HT-29 (cell line): ENCODE measurements at places on chromosomes 3 and 15.

- no peak for DNase-seq
Measured at GRCh38 chr15:43920254-43920600, 93.4 kb downstream of the WDR76 start.

- DNase-seq = no peak
Measured at GRCh38 chr3:43366885-43367284, 80.5 kb downstream of the SNRK start.

DNA sequence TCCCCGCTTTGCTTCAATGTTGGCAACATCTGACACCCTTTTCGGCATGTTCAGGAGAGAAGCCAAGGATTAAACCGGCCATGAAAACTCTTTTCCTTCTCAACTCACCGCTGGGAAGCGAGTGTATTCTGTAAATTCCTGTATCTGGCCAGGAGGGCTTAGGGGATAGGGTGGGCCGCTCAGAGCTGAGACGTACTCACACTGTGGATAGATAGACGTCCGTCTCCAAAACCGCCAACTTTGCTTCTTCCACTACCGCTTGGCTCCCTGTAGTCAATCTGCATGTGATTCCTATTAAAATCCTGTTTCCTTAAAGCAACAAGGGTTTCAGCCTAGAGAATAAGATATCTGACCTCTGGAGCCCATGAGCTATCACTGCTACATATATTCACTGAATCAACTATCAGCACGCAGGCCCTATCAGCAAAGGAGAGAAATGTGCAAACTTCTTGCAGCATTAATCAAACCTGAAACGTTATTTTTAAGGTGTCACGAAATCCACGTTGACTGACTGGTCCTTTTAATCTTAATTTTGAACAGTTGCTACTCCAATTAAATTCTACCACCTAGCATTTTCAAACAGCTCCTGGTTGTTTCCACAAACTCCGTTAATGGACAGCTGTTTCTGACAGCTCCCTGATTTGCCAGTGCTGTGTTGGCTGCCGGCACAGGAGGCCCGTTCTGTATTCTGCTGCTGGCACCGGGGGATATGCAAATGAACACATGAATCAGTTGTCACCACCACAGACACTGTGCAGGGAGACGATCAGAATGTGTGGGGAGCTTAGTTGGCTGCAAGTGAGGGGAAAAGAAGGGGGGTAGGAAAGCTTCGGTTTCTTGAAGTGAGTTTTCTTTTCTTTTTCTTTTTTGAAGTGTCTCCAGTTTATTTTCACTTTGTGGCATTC lies 438.9 kb upstream of the ARRDC4 start:
- no peak for DNase-seq

DNA sequence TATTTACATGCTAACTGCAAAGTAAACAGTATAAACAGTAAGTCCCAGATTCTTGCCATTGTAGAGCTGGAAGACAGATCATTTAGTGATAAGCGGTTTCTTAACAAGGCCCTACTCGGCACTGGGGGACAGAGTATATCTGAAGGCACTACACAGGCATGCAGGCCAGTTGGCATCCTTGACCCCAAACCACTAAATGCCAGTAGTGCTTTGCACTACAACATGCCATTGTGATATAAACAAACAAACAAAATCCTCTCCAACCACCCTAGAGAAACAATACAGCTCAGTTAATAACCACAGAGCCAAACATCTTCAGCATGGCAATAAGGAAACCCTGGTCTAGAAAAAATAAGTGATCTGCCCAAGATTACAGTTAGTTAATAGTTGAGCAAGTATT lies 5.3 kb downstream of the AQR start:
- DNase-seq = no peak

GRCh38 chr3:41598402-41599126 lies 363.3 kb downstream of the ULK4 start:
- DNase-seq = no peak

GRCh38 chr15:98422130-98422478 lies 226.2 kb upstream of the IGF1R start:
- DNase-seq = no peak

- no peak for DNase-seq
Measured at GRCh38 chr15:65551183-65551582, 20.9 kb downstream of the HACD3 start.

- no peak for DNase-seq
Measured at GRCh38 chr15:81492331-81492968, 118.4 kb upstream of the TMC3 start.

- no peak for DNase-seq
Measured at GRCh38 chr3:99698932-99699331, 60.5 kb downstream of the COL8A1 start.

- DNase-seq = peak; percentile 75
Measured at GRCh38 chr15:76206325-76206976, 104.8 kb downstream of the ETFA start.

DNA sequence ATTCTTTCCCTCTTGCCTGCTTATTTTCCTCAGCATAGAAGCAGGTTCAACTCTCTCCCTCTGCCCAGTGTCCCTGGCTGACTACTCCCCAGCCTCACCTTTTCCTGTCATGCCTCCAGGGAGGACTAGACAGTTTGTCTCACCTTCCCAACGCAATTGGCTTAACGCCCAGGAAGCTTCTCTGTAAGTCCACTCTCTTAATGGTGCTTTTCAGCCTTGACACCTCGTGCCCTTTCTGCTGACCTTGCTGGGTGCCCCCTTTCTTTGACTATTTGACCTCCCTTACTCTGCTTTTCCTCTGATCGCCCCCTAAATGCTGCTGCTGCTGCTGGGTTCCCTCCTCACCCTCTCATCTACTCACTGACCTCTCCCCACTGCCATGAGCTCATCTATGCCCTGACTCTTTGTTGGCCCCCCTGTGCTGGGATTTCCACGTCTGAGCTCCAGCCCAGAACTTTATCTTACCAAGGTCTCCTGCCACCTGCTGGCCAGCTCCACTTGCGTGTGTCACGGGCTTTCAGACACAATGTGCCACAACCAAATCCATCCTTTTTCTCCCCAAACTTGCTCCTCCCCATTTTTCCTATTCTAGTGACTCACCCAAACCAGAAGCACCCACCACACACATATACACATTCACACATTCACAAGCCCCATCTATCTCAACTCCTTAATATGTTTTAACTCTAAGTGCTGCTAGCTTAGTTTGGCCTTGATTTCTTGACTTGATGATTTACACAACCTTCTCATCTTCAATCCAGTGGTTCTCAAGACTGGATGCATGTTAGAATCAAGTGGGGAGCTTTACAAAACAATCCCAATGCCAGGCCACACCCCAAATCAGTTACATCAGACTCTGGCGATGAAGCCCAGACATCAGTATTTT lies 16.6 kb downstream of the EPB42 start:
- peak; percentile 66 for DNase-seq

DNA sequence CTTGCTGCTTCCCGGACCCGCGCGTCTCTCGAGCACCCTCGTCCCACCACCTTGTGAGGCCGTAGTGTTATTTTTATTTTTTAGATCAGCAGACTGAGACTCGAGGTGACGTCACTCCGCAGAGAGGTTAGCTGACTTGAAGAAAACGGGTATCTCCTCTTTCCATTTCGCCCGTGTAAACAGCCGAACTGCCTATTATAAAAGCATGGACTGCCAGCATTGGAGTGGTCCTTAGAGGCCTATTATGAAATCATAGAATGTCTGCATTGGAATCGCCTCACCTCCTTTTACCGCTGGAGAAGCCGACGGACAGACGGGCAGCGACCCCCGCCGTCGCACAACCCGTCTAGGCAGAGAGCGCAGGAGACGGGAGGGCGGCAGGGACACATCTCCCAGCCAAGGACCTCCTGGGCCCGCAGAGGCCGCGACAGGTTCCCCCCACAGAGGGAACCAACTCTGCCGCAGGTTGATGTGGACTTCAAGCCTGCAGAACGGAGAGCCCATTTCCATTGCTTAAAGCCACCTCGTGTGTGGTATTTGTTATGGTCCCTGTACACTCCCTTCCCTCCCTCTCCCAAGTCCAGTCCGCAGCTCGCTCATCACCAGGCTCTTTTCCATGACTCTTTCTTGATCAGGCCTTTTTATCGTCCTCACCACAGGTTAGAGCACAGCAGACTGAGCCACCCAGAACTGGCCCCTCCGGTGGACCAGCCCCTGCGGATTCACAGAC lies 540 bp upstream of the PPP1R2 start:
- no peak for DNase-seq

- peak; percentile 27 for DNase-seq
Measured at GRCh38 chr3:188948281-188948996, 223.3 kb upstream of the TPRG1 start.

DNA sequence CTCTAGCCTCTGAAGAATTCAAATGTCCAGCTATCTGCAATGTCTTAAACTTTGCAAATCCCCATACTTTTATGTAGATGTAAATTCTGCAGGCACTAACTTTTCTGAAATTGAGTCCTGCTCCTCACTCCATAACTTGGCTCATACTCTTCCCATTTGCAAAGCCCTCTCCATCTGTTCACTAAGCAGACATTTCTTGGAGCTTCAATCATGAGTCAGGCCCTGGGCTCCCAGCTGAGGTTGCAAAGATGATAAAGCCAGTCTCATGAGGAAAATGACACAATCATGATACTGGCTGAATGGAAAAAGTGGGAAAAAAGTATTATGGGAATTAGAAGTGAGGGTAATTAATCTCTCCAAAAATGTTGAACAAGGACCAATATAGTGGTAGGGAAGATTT lies 507.6 kb downstream of the NR2F2 start:
- DNase-seq = no peak

- no peak for DNase-seq
Measured at GRCh38 chr15:87609474-87609873, 647.1 kb downstream of the NTRK3 start.

GRCh38 chr15:101805605-101806345 lies 2.5 kb downstream of the OR4F6 start:
- DNase-seq = no peak

DNA sequence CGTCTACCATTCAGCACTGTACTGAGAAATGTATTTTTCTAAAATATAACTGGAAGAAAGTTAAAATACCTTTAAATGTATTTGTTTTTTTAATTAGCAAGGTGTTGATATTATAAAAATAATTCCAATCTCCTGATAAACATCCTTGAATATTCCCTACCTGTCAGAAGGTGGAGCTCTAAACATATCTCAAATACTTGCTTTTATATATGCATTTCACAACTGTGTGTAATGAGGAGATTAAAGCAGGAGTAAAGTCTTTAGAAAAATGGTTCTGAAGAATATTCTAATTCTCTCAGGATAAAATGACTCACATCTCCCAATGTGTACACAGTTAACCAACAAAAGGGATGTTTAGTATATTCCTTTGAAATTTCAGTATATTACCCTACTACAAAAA lies 422.7 kb downstream of the PLCL2 start:
- peak; percentile 3 for DNase-seq

GRCh38 chr3:148077965-148078364 lies 619.7 kb upstream of the AGTR1 start:
- no peak for DNase-seq

DNA sequence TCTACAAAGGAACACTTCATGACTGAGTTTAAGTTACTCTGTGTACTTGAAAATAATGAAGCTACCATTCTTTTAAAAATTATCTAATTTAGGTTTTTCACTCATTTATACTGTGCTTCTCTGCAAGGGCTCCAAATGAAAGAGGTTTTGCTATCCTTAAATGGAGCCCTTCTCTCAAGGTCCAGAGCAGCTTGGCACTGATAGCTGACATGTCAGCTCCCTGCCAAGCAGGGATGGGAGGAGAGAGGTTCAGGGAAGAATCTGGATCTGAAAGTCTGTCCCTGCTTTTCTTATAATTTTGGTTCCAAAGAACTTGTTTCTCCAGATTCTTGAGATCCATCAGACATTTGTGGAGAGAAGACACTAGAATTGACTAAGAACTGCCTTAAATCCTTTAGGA lies 39.1 kb downstream of the MRPS11 start:
- DNase-seq = peak; percentile 21

- DNase-seq = no peak
Measured at GRCh38 chr3:171340434-171340833, 119.8 kb downstream of the TNIK start.

DNA sequence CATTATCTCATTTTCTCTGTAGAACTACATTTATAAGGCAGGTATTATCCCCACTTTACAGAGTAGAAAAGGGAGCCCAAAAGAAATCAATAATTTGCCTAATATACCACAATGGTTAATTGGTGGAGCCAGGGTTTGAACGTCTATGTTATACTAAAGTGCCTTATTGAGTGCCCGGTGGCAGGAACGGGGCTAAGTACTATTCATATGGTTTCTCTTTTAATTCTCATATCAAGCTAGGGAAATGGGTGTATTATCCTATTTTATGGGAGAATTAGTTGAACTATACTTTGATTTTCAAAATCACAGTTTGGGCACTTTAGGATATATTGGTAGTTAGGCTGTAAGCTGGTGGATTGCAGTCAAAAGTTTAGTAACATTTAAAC lies 1.5 kb downstream of the CEP97 start:
- no peak for DNase-seq

DNA sequence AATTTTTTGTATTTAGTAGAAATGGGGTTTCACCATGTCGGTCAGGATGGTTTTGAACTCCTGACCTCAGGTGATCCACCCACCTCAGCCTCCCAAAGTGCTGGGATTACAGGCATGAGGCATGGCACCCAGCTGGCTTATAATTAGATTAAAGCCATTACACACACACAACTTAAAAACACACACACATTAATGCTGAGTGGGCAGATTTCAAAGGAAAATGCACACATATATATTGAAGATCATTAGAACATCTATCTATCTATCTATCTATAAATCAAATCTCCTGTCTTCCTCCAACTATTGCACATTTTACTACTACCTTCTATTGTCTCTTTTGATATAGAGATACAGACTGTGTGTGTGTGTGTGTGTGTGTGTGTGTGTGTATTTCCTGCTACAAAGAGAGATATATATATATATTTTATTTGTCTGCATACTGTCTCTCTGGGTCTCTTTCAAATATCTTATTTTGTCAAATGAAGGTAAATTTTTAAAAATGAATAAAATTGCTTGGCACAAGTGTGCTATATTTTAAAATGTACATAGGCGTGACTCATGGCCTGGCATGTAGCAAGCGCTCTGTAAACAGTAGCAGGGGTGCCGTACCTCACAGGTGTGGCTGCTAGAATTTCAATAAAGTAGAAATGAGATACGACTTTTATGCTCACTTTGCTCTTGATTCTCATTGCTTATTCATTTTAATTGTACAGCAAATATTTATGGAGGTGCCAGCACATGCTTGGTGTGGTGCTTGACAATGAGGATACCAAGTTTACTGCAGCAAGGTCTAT lies 655.8 kb downstream of the AGBL1 start:
- DNase-seq = no peak

DNA sequence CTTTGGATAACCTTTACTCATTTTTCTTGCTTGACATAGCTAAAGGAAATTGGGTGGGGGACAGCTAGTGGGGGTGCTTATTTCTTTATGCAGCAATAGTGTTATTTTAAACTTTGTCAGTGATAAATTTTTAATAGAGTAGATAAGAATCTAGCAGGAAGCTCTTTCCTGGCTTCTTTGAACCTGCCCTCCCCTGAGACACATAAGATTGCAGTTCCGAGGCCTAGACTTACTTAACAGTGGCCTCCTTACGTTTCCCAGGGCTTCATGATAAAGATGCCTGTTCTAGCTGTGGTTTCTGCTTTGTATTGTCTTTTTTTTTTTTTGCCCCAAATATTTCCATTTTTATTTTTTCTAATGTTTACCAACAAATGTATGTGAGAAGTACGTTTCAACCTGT lies 170.1 kb downstream of the VPS8 start:
- DNase-seq = peak; percentile 9
